NCI-H2081 (cell line): ENCODE measurements at places on chromosomes 6 and 20.

- no peak for DNase-seq
These were observed 39.4 kb downstream of the HNF4A start for GRCh38 chr20:44394702-44395460.

- DNase-seq = no peak
These were observed 548.4 kb upstream of the JAG1 start for GRCh38 chr20:11222243-11222642.

DNA sequence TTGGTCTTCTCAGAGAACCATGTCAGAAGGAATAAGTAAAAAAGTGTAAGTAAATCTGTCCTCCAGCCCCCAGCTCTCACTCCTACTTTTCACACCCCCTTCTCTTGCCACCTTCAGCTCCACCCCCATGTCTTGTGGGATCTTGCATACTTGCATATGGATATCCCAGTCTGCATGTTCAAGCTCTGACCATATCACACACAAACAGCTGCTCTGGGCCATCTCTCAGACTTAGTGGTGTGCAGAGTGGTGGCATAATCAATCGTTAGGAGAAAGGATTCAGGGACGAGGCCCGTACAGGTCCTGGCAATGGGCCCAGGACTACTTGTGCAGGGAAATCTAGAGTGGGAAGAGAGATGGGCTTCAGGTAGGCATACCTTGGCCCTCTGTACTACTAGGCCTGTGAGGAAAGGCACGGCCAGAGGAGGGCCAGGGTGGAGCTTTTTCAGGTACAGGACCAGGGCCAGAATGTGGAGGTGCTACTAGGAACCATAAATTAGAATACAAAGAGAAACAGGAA, 112.0 kb upstream of the SGK1 start:
- DNase-seq = no peak

DNA sequence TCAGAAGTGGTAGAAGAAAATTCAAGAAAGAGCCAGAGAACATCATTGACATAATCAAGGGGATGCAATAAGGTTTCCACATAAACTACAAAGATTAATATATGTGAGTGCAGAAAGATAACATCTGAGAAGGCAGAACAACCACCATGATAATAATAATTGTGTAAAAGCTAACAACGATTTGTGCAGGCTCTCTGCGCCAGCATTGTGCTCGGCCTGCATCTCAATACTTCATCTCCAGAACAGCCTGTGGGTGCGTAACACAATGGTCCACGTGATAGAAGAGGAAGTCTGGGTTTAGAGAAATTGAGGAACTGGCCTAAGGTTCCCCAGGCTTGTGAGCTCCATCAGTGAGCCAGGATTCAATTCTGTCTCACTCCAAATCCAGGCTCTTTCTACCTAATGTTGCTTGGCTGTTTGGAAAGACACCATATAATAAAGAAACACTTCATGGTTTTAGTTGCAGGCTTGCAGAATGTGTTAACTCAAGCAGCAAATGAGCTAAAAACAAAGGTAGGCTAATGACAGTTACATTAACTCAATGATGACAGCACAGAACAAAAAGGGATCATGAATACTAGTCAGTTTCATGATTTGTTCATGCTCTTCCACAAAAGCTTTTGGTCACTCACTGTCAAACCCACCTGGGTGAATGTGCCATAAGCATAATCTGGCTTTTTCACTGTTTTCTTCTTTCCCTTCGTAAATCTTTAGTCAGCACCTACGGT, 71.2 kb downstream of the LY86 start:
- no peak for DNase-seq

- no peak for DNase-seq
These were observed 90.2 kb downstream of the TMEM242 start for GRCh38 chr6:157233156-157233555.
